ENCODE measurements at places on chromosomes 7 and 10.

DNA sequence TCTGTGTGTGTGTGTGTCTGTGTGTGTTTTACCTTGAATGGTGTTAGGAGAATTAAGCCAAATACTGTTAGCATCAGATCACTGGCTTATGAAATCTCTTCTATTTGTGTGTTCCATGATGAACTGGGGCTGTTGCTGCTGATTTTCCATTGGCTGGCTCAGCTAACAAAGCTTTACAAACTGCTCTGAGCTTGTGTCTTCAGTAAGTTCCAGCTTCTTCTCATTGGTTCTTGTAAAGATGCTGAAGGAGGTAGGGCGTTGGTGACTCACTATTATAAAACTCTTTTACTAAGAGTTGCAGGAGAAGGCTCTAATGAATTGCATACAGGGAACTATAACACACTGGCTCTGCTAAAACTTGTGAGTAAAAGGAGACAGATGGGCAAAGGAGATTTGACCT, 136.4 kb upstream of the PRKCQ start:
- DNase-seq = no peak

DNA sequence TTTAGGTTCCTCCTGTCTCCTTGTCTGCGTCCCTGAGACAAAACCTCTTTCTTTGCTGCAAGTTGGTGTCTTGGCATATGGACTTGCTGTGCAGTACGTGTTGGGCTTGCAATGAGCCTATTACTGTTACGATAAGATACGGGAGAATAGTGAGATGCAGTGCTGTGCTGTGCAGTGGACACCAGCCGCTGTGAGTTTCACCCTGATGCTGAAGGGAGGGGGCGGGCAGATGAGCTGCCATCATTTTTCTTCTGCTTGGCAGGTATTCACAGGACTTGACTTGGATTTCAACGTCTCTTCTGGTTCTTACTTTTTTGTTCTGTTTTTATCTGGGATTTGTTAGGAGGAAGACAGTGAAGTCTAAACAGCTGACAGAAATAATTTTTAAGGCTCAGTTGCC, 257.1 kb upstream of the PITRM1 start:
- DNase-seq = no peak

GRCh38 chr10:5443429-5443828, 31.1 kb downstream of the NET1 start:
- DNase-seq = no peak

- DNase-seq = no peak
Measured at GRCh38 chr7:32059289-32060011, 10.8 kb downstream of the PDE1C start.

GRCh38 chr10:132076578-132077081, 10.9 kb downstream of the JAKMIP3 start:
- no peak for DNase-seq

- DNase-seq = no peak
Measured at GRCh38 chr10:7340179-7340874, 70.5 kb downstream of the SFMBT2 start.

DNA sequence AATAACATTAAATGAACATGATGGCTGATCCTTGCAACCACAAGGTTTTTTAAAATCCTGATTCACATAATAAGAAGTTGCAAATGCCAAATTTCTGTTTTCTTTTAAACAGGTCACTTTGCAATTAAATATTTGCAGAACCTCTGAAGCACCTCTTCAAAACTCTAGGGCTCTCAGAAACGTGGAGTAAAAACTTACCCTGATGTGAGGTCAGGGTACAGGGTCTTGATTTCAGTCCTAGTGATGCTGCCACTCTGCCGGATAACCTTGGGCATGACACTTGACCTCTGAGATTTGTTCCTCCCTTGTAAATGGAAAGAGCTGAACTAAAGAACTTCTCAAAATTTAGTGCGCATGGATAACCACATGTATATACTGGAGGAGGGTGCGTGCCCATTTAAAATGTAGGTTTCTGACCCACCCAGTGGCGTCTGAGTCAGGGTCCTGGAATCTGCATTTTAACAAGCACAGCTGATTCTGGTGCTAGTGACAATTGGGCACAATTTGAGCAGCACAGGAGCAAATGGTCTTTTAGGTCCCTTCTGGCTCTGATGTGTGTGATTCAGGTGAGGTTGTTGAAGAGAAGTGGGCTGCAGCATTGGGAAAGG, 35.5 kb upstream of the TNPO3 start:
- DNase-seq = no peak

DNA sequence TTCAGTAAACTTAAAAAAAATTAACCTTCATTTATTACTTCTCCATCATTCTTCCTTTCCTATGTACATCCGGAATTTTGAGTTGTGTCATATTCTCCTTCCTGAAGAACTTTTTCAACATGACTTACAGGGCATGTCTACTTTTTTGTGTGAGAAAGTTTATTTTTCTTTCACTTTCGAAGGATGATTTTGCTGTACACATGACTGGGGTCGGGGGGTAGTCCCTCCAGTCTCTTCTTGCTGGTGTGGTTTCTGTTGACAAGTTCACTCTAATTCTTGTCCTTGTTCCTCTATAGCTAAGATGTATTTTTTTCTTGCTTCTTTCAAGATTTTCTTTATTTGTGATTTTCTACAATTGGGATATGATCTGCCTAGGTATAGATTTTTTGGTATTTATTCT, 55.8 kb downstream of the INPP5A start:
- DNase-seq = no peak

DNA sequence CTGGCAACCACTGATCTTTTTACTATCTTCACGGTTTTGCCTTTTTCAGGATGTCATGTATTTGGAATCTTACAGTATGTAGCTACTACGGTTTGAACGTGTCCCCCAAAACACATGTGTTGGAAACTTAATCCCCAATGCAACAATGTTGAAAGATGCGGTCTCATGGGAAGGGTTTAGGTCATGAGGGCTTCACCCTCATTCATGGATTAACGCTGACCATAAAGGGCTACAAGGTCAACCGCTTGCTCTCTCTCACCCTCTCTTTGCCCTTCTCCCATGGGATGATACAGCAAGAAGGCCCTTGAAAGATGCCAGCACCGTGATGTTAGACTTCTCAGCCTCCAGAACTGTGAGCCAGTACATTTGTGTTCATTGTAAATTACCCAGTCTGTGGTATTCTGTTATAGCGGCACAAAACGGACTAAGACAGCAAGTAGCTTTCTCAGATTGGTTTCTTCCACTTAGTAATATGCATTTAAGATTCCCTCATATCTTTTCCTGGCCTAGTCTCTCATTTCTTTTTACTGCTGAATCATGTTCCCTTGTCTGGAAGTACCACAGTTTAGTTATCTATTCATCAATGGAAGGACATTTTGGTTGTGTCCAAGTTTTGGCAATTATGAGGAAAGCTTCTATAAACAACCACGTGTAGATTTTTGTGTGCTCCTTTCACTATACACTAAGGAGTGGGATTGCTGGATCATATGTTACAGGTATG, 3.0 kb upstream of the CRYGN start:
- no peak for DNase-seq

GRCh38 chr10:114537736-114538135, 120.3 kb downstream of the ABLIM1 start:
- no peak for DNase-seq

- no peak for DNase-seq
Measured at GRCh38 chr7:3482147-3482921, 181.3 kb downstream of the SDK1 start.
